ENCODE measurements at places on chromosomes 16 and 17.

GRCh38 chr17:13480877-13481276 lies 120.9 kb downstream of the HS3ST3A1 start:
- DNase-seq, result no peak

DNA sequence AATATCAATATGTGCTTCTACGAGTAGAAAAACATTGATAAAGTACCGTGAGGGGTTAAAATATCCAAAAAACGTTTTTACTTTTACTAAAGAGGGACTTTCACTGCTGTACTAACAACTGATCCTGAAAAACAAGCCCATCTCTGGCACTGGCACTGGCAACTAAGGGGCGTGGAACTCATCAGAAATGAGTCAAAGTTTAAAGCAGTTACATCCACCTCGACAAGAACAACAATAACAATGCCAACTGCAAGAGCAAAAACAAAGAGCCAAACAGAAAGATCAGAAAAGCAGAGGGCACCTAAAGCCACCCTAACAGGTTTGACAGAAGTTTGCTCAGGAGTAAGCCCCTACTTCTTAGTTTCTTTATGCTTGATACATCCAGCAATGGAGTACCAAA lies 13.1 kb downstream of the MBTPS1 start:
- DNase-seq, result no peak

DNA sequence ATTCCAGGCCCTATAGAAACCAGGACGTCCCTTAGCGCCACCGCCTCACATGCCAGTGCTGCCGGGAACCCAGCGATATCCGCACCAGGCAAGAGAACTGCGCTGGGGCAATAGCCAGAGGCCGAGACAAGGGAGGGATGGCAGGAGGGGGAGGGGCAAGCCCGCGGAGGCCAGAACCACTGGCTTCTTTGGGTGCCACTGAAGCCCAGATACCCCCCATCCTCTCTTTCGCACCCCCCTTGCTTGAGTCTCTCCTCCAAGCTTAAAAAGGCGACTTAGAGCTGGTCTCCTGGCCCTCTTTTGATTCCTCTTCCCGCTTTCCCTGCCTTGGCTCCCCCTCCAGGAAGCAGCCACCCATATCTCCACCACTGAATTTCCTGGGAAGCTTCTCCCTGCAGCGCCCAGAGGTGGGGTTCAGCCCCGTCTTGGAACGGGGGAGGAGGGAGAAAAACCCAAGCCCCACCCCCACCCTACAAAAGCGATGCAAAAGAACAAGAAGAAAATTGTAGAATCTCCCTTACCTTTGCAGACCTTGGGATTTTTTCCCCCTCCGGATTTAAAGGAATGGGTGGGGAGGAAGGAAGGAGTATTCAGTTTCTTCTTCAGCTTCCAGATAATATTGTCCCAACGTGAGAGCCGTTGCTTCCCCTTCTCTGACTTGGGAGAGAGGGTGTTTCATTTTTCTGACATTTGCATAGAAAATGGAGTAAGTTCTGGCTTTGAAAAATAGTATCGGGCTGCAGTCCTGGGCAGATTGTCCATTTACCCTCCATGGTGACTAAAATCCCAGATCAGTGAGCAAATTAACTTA lies 622 bp downstream of the HOXB6 start:
- DNase-seq, result no peak

DNA sequence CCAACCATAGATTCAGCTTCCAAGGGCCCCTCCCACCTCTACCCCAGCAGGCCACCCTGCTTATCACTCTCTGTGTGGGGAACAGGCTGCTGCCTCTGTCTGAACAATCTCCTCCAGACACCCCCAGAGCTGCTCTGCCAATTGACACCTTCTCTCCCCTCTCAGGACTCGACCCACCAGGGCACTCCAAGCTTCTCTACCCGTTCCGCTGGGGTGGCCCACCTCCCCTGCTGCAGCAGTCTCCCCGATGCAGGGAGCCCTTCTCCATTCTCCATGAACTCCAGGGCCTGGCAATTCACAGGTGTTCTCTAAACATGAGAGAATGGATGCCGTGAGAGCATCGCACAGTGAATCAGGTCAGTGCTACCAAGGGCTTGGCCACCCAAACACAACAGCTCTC lies 28.3 kb upstream of the FAAP100 start:
- no peak for DNase-seq
